ENCODE measurements at places on chromosomes 16 and 17.

- DNase-seq, result no peak
- H3K4me3 ChIP-seq, result no peak overlapping the region
- H3K27ac ChIP-seq, result no peak overlapping the region
- peaks cover 32% of the 10 kb centered on the region for H3K36me3 ChIP-seq
Observed at GRCh38 chr16:84735849-84736586, 36.2 kb downstream of the USP10 start.

- H3K4me1 ChIP-seq, result peaks cover 19% of the 10 kb centered on the region
- no peak for DNase-seq
- no peak overlapping the region for H3K4me3 ChIP-seq
- no peaks in the 10 kb centered on the region for H3K36me3 ChIP-seq
Observed at GRCh38 chr17:7293159-7293558, 1.3 kb downstream of the YBX2 start.

- DNase-seq, result no peak
- H3K4me3 ChIP-seq, result no peak overlapping the region
- H3K27me3 ChIP-seq, result no peaks in the 10 kb centered on the region
Observed at GRCh38 chr16:88732172-88732960, 26.1 kb downstream of the CTU2 start.

GRCh38 chr17:68057531-68057952, 22.0 kb downstream of the KPNA2 start:
- peaks cover 23% of the 10 kb centered on the region for H3K4me1 ChIP-seq
- no peak overlapping the region for H3K27ac ChIP-seq
- H3K27me3 ChIP-seq, result no peaks in the 10 kb centered on the region
- H3K4me3 ChIP-seq, result no peak overlapping the region
- no peak for DNase-seq

DNA sequence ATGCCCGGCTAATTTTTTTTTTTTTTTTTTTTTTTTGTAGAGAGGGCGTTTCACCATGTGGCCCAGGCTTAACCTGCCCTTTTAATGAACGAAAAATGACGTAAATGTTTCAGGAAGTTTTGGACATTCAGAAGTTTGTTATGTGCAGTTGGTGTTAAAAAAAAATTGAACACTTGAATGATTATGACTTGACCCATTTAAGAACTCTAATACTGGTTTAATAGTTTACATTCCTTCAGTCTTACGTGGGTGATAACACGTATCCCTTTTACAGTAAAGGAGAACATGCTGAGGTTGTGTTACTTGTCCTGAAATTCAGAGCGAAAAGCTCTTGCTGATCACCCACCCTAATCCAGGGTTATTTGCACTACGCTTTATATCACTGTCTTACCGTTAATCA, 1.7 kb downstream of the MLYCD start:
- no peaks in the 10 kb centered on the region for H3K27me3 ChIP-seq
- no peak overlapping the region for H3K4me3 ChIP-seq
- H3K27ac ChIP-seq, result peak overlapping the region; percentile 41
- DNase-seq, result no peak
- H3K4me1 ChIP-seq, result peaks cover 28% of the 10 kb centered on the region

- no peaks in the 10 kb centered on the region for H3K4me1 ChIP-seq
- no peak for DNase-seq
- H3K36me3 ChIP-seq, result no peaks in the 10 kb centered on the region
- no peak overlapping the region for H3K4me3 ChIP-seq
- H3K27ac ChIP-seq, result no peak overlapping the region
Observed at GRCh38 chr16:70460737-70461261, 6.4 kb downstream of the FCSK start.

Data from SJSA1 (cell line).